ENCODE measurements at places on chromosomes 13 and 19.

- no peak for DNase-seq
Measured at GRCh38 chr19:48511800-48512503, at the start of gene LMTK3. LMTK3 (minus strand) TSS chr19:48511835; CDS start chr19:48511576, 259 bp downstream.

DNA sequence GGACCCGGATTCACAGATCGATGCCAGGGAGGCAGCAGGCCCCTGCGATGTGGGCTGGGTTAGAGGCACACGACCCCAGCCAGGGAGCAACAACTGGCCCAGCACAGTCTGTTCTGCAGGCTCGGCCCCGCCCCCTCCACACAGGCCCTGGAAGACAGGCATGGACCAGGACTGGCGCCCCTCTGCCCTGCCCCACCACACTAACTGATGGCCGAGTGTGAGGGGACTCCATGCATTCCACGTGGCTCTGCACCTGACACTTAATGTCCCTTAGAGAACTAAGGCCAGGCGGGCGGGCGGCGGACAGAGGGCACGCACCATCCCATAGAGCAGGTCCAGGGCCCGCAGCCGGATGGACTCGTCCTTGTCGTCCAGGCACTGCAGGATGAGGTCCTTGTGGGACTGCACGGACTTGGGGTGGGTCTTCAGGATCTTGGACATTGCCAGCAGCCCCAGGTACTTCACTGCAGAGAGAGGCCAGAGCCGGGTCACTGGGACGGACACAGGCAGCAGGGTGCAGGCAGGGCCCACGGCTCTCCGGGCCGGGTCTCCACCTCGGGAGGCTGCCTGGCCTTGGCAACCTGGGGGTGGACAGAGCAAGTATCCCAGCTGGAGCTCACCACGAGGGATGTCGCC is 24.8 kb downstream of the IZUMO4 start:
- no peak for DNase-seq

DNA sequence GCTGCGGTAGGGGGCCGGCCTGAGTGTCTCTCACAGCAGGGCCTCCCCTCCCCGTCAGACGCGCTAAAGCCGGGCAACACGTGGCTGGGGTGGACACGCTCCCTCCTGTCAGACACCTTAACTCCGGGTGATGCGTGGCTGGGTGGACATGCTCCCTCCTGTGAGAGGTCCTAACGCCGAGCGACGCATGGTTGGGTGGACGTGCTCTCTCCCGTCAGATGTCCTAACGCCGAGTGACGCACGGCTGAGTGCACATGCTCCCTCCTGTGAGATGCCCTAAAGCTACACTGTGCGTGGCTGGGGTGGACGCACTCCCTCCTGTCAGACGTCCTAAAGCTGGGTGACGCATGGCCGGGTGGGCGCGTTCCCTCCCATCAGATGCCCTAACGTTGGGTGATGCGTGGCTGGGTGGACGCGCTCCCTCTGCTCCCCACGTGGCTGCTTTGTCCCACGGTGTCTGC is 126.1 kb upstream of the MCF2L start:
- DNase-seq, result no peak

GRCh38 chr13:111256946-111257345 is 63.5 kb upstream of the TEX29 start:
- DNase-seq, result no peak

DNA sequence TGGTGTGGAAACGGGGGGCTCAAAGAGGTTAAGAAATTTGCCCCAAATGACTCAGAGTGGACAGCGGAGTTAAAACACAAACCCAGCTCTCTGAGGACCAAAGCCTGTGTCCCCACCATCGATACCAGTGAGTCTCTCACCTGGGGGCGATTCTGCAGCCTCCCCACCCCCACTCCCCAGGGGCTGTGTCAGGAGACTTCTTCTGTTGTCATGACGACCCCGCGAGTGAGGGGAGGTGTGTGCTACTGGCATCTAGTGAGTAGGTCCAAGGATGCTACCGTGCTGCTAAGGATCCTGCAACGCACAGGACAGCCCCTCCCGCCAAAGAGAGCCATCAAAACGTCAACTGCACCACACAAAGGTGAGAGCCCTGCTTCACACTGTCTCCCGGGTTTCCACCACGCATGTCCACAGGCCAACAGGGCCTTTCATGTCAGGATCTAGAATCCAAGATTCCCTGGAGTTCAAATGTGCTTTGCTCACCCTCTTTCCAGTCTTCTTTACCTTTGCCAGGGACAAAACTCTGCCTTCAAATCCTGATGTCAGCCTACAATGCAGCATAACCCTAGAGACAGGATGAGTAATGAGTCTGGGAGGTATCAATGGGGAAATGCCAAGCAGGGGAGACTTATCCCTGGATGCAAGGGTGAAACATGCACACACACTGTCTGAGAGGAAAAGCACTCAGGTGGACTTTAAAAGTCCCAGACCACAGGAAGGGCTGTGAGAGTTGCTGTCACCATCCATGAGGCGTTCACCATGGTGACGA is 3.9 kb downstream of the RANBP3 start:
- no peak for DNase-seq

GRCh38 chr19:31066385-31066784 is 282.9 kb downstream of the TSHZ3 start:
- no peak for DNase-seq

DNA sequence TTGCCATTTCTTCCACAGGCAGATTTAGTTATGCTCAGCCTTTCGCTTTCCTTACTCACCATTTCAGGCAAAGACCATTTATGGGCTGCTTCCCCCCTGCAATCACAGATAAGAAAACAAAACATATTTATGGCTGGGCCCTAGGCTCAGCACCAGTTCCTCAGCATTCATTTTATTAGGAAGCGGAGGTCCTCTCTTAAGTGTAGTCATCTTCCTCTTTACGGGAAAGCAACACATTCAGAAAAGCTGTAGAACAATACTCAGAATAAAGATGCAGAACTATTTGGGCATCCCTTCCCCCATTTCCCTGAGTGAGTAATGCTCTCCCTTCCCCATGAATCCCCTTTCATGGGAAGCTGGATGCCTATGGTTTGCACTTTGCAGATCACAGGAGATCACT is 27.9 kb downstream of the FLT1 start:
- DNase-seq, result no peak

GRCh38 chr13:28049215-28049614 is 51.2 kb downstream of the FLT3 start:
- DNase-seq, result peak; percentile 54

- DNase-seq, result peak; percentile 56
Measured at GRCh38 chr13:112443995-112444311, 67.8 kb downstream of the SPACA7 start.

GRCh38 chr13:61692691-61693090 is 277.0 kb upstream of the PCDH20 start:
- no peak for DNase-seq

DNA sequence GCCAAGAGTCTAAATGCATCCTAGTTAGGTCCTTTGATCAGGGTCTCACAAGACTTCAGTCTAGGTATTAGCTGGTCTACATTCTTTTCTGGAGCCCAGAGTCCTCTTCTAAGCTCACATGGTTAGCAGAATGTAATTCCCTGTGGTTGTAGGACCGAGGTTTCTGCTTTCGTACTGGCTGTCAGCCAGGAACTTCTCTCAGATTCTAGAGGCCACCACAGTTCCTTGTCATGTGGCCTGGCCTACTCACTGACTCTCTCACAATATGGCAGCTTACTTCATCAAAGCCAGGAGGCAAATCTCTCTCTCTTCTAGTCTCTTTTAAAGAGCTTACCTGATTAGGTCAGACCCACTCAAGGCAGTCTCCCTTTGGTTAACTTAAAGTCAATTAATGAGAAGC is 82.9 kb downstream of the POU4F1 start:
- DNase-seq, result no peak

DNA sequence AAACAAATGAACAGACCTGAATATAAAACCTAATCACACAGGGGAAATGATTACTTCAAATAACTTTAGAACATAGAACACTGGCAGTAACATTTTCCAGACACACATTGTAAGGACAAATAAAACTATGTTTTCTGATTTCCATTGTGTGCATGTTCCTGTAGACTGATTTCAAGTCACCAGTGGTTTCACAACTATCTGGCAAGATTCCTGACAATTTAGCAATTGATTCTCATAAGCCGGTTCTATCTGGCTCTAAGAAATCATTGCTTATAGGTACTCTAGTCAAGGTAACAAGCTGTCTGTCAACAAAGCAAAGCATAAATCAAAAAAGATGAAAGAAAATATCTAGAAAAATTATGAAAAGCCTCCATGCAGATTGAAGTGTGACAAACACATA is 19.6 kb upstream of the PCCA start:
- DNase-seq, result no peak

GRCh38 chr19:39126312-39127187 is 964 bp downstream of the PAK4 start:
- DNase-seq, result peak; percentile 63

DNA sequence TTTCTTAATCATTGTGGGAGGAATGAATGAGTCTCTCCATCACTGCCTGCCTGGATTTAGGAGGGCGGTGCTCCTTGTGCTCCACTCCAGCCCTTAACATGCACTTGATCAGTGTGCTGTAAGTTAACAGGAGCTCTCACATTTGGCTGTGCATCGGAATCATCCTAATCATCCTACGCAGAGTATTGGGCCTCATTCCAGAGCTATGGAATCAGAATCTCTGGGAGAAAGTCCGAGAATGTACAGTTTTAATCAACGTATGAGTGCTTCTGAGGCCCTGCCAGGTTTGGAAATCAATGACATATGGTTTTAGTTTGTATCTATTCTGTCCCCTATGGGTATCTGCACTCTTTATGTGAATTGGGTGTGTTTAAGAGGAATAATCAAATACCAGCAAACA is 34.9 kb upstream of the DCLK1 start:
- no peak for DNase-seq

- peak; percentile 21 for DNase-seq
Measured at GRCh38 chr13:34156841-34157365, 339.0 kb downstream of the RFC3 start.

DNA sequence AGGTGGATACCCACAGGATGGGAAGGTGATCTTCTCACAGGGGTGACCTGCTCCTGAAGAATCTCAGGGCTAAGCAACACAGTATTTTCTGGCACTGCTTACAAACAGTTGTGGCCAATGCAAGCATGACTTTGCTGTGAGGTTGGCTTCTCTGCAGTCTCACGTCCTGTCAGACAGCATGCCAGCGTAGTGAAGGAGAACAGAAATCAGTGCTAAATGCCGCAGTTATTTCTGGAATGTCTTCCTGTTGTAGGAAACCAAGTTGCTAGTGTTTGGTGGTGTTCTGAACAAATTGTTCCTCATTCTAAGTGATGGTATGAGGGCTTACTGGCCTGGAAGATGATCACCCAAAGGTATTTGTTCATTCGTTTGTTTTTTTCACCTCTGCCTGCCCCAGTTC is 320.1 kb downstream of the MTUS2 start:
- no peak for DNase-seq

DNA sequence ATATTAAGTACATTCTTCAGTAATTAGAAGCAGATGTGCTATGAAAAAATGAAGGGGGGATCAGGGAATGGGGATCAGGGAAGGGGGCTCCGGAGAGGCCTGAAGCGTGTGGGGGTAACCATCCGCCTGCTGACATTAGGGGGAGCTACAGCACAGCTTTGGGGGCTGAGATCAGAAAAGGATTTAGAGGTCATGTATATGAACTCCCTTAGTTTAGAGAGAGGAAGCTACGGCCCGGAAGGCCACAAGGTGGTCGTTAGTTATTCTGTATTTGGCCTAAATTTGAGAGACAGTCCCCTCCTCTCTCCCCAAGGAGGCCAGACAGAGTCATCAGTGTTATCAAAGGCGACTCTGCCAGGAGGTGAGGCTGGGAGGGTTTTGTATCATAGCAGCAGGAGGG is 99.0 kb downstream of the TM9SF2 start:
- DNase-seq, result no peak

- no peak for DNase-seq
Measured at GRCh38 chr13:95568131-95568530, 15.6 kb downstream of the CLDN10 start.

DNA sequence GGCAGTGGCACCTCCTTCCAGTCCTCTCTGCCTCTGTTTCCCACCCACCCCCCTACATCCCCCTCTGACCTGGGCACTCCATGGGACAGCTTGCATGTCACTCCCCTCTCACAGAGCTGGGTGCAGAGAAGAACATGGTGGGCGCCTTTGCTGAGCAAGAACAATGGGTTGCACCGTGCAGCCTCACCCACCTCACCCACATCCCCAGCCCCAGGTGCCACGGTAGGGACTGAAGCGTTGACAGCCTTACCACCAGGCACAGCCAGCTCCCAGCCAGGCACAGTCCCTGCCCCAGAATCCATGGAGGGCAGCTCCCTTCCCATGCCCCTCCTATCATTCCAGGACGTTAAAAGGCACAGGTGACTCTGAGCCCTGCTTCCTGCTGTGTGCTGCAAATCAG is 93.1 kb upstream of the VSTM2B start:
- no peak for DNase-seq

- DNase-seq, result no peak
Measured at GRCh38 chr19:4049432-4049831, 17.3 kb downstream of the ZBTB7A start.

GRCh38 chr13:49443704-49444523 is at the start of the genes CAB39L and SETDB2:
CAB39L (minus strand) TSS chr13:49444064; CDS start chr13:49382910, 61,154 bp downstream.
SETDB2 (plus strand) TSS chr13:49444274; CDS start chr13:49451894, 7,620 bp downstream.
- DNase-seq, result peak; percentile 98

GRCh38 chr19:1252821-1253513 is 4.6 kb downstream of the MIDN start:
- DNase-seq, result no peak

- no peak for DNase-seq
Measured at GRCh38 chr19:51365211-51365964, 800 bp downstream of the ETFB start.

DNA sequence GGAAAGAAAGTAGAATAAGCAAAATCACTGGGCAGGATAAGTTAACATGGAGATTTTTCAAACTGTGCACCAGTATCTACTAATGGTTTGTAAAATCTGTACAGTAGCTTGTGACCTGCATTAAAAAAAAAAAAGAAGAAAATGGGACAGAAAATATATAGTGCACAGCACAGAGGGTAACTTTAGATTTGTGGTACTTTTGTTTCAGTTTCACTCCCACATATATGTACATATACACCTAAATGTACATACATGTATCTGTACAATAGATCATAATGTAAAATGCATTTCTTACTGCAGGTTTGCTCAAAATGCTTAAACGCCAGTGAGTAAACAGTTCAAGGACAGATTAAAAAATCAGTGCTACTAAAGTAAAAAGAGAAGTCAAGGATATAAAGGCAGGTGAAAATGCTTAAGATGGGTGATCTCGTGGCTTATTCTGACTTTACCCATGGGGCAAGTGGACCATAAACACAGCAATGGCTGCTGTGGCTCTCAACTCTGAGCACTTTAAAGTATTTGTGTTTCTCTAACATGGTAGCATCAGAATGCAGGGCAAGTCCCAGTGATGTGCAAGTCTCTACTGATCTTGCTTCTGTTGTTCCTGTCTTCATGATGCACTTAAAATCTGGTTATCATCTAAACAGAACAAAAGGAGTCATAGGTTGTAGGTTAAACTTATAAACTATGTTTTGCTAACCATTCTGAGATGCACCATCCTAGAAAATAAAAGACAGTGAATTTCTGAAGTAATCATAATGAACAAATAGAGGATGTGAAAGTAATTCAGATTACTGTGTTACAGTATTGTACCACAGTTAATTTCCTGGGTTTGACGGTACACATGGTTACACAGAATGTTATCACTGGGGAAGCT is 112.3 kb downstream of the MIPEP start:
- DNase-seq, result no peak
